Posterior cingulate gyrus (tissue), 11 donors: ENCODE measurements at places on chromosomes 3 and 15.

GRCh38 chr3:151214459-151214858 is 11.4 kb upstream of the GPR171 start:
- DNase-seq: no peak

DNA sequence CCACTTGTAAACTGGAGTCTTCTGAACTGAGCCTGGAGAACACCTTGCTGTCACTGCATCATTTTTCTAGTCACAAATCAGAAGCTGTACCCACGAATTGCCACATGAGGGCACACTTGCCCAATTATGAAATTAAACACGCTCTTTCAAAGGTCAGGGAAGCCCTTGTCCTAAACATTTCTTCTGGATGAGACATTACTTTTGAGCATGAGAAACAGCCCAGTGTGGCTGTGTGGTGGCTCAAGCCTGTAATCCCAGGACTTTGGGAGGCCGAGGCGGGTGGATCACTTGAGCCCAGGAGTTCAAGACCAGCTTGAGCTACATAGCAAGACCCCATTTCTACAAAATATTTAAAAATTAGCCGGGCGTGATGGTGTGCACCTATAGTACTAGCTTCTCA is 27.5 kb upstream of the CFAP161 start:
- DNase-seq: peak; percentile 56

- DNase-seq: no peak
Measured at GRCh38 chr15:63052961-63053698, 10.6 kb downstream of the TPM1 start.

DNA sequence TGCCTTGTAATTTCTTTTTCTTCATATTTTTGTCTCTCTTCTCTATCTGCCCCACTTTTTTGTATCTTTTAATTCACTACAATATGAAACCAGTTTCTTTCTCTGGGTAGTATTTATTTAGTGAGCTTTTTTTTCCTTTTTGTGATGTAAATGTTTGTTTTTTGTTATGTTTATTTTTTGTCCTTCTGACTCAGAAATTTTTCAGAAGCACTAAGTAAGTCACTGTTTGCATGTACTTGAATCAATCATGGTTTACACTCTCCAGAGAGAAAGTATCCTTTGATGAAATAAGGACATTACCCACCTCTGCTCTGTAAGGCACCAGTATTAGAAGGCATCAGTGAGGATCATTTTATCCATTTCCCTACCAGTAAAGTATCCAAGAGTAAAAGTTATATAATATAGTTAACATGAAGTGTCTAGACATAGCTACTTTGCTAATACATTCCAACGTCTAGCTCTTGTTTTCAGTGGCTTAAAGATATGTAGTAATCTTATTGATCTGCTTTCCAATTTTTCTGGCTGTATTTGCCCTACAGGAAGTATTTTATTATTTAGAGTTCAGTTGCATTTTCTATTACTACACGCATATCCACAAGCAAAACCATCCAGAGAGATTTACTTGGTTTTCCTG is 25.4 kb downstream of the FILIP1L start:
- no peak for DNase-seq

DNA sequence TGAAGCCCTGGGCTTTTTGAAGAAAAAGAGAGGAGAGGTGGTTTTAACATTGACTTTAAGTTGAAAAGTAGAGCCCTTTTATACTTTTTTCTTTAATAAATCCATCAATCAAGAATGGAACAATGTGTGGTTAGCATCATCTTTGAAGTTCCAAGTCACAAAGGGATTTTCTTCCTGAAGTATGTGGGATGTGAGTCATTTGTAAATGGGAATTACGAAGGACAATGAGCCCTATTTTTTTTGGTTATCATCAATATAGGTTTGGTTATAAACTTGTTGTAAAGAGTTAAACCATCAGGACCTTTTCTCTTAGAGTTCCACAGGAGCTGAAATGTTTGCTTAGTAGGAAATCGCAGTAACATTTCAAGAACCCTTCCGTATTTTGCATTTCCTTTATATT is 38.3 kb downstream of the PIK3CA start:
- DNase-seq: no peak

- DNase-seq: no peak
Measured at GRCh38 chr15:78076231-78077052, 1.1 kb downstream of the TBC1D2B start.

DNA sequence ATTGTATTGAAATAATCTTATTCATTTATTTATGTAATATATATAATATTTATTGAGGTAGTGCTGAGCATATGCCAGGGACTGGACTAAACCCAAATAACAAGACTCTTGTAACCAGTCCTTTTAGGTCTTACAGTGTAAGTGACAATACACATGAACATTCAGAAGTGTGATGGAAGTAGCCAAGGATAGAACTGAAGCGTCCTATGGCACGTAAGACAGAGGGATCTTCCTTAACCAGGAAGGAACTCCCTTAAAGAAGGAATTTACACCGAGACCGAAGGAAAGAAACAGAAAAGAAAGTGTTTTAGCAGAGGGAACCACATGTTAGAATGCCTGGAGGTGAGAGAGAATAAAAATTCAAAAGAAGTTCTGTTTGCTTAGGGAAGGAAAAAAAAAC is 23.6 kb upstream of the CLDN1 start:
- no peak for DNase-seq

DNA sequence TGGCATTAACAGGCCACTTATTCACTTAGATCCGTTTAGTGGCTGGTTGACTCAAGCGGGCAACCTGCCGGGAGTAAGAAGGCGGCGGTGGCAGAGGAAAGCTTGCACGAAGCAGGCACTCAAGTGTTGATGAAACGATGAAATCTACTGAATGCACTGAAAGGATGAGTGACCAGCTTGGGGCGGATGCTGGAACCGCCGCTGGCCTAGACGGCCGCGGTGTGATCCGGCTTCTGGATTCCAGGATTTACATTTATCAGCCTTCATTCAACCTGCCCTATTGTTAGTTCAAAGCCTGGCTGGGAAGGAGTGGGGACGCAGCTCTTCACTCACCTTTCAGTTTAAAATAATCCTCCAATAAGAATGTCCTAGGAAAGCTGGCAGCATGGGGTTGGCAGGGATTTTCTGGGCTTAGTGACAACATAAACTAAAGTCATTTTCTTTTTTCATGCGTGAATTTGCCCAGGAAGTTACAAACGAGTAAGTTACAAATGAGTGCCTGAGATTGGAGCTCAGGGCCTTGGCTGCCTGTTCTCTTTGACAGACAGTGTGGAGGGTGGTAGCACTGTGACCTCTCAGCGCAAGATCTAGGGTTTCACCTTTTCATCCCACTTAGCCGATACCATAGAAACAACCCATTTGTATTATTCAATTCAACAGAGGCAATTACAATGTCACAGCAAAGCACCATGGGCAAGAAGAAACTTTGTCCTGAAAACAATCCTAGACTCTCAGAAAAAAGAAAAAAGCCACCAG is 1.1 kb upstream of the PLCH1 start:
- peak; percentile 41 for DNase-seq
